ENCODE measurements at places on chromosomes 12 and 14. TPM values are rescaled to one million over a fixed set of nuclear protein-coding genes. Genes with fewer than 3 reads are reported as not detected.

PTPN11 gene
- 108 TPM for total RNA-seq

RACGAP1 gene
- total RNA-seq, result 292 TPM

GPRC5A gene
- 10.5 TPM for total RNA-seq

KRT79 gene
- 0.57 TPM for total RNA-seq

GAS2L3 gene
- total RNA-seq, result 38.0 TPM

CLEC9A gene
- total RNA-seq, result not detected

PAPLN gene
- total RNA-seq, result 1.7 TPM

CISTR gene
- total RNA-seq, result not detected

GLIPR1L1 gene
- not detected for total RNA-seq

CLEC4E gene
- total RNA-seq, result not detected

GZMH gene
- not detected for total RNA-seq

COPS7A gene
- 96.6 TPM for total RNA-seq

All from Daoy (cell line).